DMS153 (cell line): ENCODE measurements at places on chromosomes 2 and 18.

DNA sequence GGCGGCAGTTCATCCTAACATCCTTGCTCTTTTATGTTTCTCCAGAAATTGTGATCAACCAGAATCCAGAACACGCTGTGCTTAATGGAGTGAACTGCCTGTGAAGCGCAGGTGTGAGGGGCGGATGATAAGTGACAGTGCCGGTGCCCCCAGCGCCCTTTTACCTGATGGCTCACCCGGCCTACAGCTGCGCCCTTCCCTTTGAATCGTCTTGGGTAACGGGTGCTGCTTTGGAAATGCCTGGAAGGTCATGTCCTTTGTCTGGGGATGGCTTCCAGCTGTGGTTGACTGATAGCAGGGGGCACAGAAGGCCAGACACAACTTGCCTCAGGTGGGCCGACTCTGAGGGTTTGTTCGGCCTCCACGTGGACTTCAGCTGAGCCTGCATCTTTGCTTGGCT, 119.4 kb downstream of the LPIN1 start:
- DNase-seq = no peak

GRCh38 chr2:183536714-183537113, 412.5 kb downstream of the NUP35 start:
- no peak for DNase-seq

- DNase-seq = no peak
Measured at GRCh38 chr2:239991689-239992314, 33.3 kb downstream of the NDUFA10 start.

- DNase-seq = no peak
Measured at GRCh38 chr18:75214332-75214690, 3.7 kb downstream of the TSHZ1 start.

GRCh38 chr2:168679081-168679480, 123.4 kb upstream of the NOSTRIN start:
- DNase-seq = no peak

GRCh38 chr2:33365264-33365970, 111.0 kb upstream of the RASGRP3 start:
- no peak for DNase-seq

GRCh38 chr2:84636080-84636971, 120.0 kb downstream of the DNAH6 start:
- DNase-seq = no peak

GRCh38 chr2:199458806-199459285, 1.1 kb upstream of the SATB2 start:
- DNase-seq = no peak

- no peak for DNase-seq
Measured at GRCh38 chr2:188727846-188728245, 246.3 kb upstream of the COL3A1 start.

DNA sequence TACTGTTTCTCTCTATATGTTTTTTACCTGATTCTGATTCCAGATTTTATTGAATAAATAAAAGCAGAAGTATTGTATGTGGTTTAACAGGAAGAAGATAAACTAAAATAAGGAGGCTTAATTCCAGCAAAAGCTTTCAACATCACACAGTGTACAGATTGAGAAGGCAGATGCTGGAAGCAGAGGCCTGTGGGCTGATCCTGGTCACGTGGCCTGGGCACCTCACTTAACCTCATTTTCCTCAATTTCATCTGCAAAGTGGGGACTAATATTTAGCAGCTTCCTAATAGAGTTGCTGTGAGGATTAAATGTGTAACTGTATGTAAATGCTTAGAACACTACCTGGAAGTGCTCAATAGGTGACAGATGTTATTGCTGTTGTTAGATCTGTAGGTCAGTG, 58.0 kb downstream of the CDCA7 start:
- no peak for DNase-seq

DNA sequence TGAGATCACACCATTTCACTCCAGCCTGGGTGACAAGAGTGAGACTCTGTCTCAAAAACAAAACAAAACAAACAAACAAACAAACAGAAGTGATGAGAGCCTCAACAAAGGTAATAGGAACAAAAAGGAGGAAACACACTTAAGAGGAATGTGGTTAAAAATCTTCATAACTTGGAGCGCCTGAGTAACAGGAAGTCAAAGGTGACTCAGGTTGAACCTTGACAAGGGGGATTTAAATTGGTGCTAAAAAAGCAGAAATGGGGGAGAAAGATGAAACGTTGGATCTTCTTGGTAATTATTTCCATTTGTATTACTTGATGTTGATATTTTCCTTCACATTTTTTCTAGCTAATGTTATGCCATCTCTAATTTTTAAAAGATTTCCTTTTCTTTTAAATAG, 318.5 kb upstream of the TCF4 start:
- no peak for DNase-seq

- peak; percentile 49 for DNase-seq
Measured at GRCh38 chr2:14285812-14286211, 346.7 kb upstream of the LRATD1 start.

GRCh38 chr2:8598295-8599165, 83.3 kb upstream of the ID2 start:
- DNase-seq = no peak

- DNase-seq = no peak
Measured at GRCh38 chr2:53584986-53585385, 182.6 kb upstream of the CHAC2 start.

DNA sequence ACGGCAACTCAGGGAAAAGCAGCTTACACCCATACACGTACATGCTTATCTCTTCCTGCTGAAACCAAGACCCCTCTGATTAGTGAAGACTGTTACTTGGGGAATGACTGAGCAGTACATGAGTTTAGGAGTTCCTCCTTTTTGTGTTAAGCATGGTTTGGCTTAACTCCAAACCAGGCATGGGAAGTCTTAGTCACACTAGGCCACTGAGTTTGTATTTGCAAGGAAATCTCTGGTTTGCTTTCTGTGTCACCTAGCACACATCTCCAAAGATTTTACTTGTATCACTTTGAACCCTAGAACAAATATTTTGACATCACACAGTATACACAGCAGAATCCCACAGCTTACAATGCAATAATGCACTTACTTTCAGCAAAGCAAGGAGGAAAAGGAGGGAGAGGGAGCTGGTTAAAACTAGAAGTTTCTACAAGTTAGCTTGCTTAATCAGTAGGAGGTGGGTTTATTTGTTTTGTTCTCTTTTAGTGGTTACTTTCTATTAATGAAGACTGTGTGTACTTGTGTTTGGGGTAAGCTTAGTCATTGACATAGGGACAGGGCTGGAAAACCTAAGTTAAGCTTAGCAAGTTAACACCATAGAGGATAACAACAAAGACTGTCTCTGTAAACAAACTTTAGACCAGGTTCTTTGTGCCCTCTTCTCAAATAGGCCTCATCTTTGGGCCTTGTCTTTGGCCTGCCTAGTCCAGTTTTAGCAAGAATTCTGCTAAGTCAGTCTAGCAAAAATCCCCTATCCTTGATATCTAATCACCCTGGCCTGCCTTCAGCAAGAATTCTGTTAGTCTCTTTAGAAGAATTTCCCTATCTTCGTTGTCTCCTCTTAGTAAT, 219.4 kb downstream of the MREG start:
- no peak for DNase-seq

DNA sequence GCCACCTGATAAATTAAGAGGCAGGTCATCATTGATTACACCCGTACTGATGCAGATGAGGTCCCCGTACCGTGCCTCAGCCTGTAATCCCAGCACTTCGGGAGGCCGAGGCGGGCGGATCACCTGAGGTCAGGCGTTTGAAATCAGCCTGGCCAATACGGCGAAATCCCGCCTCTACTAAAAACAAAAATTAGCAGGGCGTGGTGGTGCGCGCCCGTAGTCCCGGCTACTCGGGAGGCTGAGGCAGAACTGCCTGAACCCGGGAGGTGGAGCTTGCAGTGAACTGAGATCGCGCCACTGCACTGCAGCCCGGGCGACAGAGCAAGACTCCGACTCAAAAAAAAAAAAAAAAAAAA, 683 bp upstream of the ENOSF1 start:
- DNase-seq = no peak

DNA sequence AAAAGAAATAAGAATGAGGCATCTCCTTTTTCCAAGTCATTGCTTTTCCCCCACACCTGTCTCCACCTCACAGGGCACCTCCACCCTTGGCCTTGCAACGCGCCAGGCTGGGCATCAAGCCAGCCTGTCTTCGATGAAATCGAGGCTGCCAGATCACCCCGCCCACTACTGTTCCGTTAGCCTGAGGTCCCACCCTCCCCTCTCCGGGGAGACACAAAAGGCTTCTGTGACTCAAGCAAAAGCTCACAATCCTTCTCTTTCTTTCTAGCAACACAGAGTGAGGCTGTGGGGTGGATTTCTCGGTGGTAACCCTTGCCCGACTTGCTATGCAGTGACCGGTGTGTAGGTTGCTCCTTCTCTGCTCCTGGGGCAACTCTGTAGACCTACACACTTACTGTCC, 9.9 kb downstream of the TNP1 start:
- peak; percentile 78 for DNase-seq

DNA sequence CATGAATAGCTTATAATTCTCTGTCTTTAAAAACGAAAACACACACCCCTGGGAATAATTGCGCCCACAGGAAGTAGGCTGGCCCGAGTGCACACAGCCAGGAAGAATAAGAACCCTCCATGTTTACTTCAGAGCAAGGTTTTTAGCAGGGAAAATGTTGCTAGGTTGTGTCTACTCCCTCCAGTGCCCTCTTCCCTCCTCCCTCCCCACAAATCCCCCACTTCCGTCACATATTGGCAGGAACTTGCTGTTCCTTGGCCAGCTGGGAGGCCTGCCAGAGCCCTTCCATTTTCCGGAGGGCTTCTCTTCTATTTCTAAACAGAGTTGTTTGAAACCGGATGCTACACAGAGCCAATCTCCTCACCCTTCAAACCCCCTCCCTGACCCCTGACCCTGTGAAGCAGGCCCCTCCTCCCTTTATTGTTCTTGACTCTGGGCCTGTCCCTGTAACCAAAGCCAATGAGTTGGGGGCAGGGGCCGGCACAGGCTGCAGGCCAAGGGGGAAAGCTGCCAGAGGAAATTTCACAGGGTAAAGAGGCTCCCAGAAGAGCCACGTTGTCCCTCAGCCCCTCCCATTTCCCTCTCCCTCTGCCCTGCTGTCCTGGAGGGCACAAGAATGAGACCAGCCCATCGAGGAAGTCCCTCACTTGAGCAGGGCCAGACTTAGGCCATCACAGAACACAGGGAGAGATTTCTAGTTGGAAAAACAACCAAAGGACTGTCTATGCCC, 49.8 kb upstream of the LGALSL start:
- DNase-seq = peak; percentile 83

DNA sequence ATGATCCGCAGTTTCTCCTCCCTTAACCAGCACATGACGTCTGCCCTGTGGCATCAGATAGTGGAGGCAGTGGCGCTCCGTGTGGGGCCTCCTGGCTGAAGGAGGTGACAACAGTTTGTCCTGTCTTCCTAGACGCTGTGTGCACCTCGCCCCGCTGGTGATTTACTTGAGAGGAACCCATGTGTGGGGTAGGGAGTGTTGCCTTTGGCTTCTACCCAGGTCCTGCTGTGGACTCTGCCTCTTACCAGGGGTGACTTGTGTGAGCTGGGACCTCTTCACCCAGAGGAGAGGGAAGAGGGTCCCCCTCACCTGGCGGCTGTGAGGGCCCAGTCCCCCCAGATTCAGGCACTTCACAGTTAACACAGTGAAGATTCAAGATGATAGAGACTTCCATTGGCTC, 77.6 kb downstream of the TMEM18 start:
- DNase-seq = no peak

- no peak for DNase-seq
Measured at GRCh38 chr2:238986491-238987351, 138.8 kb downstream of the TWIST2 start.

- DNase-seq = no peak
Measured at GRCh38 chr2:219570194-219570923, 980 bp downstream of the OBSL1 start.

DNA sequence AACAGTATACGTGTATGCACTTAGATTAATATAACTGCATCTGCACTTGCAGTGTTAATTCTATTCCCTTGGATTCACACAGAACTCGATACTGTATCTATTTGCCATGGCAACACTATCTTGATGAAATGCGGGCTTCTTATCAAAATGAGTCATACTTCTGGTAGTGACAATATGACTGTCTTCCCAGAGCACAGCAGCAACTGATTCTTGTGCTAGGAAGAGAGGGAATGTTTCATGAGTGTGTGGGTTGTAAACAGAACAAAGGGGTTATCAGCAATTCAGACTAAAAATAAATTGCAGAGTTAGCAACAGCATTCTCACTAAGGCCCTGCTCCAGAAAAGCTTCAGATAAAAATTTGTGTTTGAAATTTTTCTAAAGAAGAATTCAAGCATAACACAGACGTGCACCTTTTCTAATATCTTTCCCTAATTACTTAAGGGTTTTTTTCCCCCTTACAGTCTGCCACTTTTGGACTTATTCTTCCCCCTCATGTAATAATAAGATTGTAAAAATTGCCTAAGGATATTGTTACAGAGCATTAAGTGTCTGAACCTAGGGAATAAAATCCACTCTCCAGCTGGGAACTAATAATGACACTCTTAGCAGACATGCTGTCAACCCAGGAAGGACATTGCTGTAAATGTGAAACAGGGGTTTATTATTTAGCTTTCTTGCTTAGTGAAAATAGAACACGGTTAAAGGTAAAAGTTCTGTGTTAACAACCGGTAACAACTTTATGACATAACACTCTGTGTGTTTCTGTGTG, 99.9 kb upstream of the SLC38A11 start:
- peak; percentile 30 for DNase-seq

DNA sequence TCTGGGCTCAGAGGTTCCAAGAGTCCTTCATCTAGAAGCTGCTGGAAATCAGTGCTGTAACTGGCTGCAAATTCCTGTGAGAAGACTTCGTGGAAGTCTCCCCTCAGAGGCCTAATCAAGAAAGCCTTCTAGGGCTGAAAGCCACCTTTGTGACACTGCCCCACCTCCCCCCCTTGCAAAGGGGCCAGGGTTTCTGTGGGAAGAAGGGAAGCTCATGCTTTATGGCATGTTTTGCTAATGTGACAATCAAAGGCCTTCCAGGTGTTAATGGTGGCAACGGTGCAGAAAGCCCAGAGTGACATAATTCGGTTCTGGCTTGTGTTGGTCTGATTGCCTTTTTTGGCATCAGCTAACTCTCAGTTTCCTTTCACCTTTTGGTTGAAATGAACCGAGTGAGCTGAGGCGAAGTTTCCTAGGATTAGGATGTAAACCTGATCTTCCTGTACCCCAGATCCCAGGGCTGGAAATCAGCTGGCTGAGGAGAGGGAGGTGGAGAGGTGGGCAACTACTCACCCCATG, 126.9 kb upstream of the TRIB2 start:
- DNase-seq = no peak

- peak; percentile 57 for DNase-seq
Measured at GRCh38 chr2:235493775-235494715, at the start of gene AGAP1. Gene AGAP1 (plus strand): TSS chr2:235494043.

DNA sequence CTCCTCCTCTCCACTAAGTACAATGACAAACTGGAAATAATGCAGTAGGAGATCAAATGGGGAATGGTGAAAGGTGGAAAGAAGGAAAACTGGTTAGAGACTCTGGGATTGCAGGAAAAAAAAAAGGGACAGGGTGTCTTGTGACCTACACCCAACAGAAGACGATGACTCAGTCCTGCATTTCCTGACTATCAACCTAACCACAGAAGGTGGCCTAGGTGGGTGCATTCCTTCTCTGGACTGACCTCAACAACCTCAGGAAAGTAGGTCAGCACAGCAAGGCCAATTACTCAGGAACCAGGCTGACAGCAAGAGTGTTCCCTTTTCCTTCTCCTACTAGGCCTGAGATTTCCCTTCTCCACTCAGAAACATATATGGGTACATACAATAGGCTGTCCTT, 1386.4 kb upstream of the ZEB2 start:
- DNase-seq = no peak

GRCh38 chr18:46035696-46036680, 36.1 kb downstream of the PSTPIP2 start:
- DNase-seq = no peak

GRCh38 chr2:53575721-53576124, 191.9 kb upstream of the CHAC2 start:
- no peak for DNase-seq
